Anterior cingulate cortex (tissue), 58 donors: ENCODE measurements at places on chromosomes 2 and 18.

GRCh38 chr18:23541349-23542093 lies 38.2 kb downstream of the RMC1 start:
- DNase-seq: no peak

- DNase-seq: no peak
Observed at GRCh38 chr2:9738535-9739496, 104.5 kb upstream of the TAF1B start.

DNA sequence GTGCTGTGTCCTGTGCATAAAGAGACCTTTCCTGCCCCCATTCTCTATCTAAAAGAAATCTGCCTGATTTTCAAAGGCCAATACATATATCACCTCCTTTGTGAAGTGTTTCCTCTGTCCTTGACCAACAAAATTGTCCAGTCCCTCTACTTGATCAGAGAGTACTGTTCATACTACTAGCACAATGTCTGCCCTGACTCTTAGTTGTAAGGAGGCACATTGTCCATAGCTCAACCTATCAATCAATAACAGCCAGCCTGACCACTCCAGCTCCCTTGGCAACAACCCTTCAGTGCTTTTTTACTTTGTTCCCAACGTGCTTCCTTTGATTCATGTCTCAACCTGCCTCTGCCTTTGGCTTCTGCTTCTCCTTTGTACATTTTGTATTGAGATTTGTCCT lies 398.9 kb downstream of the TRIB2 start:
- no peak for DNase-seq

DNA sequence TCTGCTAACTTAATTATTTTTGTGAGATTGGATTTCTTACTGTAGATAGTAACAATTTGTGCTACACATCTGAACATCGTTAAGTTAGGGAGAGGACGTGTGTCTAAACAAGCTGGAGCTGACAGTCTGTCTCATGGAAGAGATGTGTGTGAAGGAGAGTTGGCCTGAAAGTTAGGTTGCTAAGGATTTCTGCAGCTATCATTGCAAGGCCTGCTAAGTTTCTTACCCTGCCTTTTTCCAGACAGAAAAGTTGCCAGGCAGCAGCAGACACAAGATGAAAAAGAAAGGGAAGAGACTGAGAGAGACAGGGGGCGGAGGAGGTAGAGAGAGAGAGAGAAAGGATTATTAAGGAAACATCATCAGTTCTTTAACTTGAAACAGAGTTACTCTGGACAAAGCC lies 4.1 kb upstream of the LRP1B start:
- no peak for DNase-seq

GRCh38 chr2:170455617-170456426 lies 259.3 kb upstream of the SP5 start:
- DNase-seq: no peak

DNA sequence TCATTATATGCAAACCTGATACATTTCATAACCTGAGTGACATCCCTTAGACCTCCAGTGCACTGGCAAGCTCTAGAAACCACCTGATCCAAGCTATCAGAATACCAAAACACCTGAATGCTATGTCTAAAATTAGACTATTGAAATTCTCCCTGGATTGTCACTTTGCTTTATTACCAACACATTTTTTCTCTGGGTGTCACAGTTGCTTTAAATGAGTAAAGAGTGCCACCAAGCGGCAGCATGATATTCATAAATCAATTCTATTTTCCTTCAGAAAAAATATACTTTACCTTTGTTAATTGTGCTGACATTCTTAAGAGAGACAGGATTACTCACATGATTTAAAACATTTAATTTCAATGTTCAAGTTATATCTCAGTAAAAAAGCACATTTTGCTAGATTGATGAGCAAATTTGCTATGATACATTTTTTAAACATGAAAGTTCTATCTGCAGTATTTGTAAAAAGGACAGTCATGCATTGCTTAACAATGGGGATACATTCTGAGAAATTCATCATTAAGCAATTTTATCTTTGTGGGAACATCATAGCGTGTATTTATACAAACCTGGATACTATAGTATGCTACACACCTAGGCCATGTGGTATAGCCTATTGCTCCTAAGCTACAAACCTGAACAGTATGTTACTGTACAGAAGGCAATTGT lies 338.4 kb upstream of the SLC39A10 start:
- DNase-seq: no peak

DNA sequence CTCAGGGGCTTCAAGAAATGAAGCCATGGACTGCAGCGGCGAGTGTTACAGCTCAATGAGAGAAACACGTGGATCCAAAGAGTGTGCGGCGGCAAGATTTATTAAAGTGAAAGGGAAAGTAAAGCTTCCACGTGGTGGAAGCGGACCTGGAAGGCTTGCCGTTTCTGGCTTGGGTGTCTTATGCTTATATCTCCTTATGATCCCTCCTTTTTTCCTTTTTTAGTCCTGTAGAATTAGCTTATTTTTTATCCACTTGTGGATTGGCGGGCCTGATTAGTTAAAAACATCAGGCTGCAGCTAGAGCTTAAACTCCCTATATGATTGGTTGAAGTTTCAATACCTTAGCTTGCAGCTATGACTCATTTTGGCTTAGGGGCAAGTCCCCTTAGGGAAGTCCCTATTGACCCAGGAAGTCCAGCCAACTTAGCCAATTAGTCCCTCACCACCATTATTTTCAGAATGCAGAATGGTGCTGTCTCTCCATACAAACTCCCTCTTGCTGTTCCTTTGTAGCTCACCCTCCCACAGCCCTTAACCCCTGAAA lies 11.6 kb upstream of the HNMT start:
- no peak for DNase-seq

DNA sequence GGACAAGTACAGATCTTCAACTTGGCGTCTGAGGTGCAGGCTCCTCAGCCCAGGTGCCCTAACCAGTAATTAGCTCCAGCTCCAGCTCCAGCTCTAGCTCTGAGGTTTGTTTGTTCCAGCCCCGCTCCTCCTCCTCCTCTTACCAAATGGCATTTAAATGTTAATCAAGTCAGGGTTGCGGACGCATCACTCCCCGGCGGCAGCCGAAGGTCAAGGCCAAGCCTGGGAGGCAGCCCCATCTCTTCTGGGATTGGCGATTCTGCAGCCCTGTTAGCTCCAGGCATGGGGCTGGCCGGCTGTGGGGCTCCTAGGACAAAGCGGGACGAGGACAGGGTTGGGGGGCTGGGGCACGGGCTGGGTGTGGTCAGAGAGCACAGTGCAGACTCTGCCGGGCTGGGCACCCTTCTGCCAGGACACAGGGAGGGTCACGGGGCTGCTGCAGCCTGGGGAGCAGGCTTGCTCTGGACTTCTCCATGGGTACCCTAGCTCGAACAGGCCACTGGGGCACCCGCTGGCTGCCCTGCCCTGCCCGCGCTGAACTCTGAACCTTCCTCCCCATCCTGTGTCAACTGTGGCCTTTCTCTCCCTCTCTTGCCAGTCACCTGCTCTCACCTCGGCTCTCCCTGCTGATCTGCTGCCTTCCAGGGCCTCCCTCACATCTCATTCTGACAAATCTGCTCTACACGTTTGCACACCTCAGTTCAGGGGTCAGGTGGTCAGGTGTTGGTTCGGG lies 203.3 kb downstream of the CELF4 start:
- no peak for DNase-seq

- DNase-seq: no peak
Observed at GRCh38 chr2:148658807-148659722, 14.5 kb downstream of the EPC2 start.

- DNase-seq: no peak
Observed at GRCh38 chr2:118654945-118655344, 192.5 kb downstream of the EN1 start.

- DNase-seq: no peak
Observed at GRCh38 chr18:74388227-74388626, 68.9 kb downstream of the DIPK1C start.

DNA sequence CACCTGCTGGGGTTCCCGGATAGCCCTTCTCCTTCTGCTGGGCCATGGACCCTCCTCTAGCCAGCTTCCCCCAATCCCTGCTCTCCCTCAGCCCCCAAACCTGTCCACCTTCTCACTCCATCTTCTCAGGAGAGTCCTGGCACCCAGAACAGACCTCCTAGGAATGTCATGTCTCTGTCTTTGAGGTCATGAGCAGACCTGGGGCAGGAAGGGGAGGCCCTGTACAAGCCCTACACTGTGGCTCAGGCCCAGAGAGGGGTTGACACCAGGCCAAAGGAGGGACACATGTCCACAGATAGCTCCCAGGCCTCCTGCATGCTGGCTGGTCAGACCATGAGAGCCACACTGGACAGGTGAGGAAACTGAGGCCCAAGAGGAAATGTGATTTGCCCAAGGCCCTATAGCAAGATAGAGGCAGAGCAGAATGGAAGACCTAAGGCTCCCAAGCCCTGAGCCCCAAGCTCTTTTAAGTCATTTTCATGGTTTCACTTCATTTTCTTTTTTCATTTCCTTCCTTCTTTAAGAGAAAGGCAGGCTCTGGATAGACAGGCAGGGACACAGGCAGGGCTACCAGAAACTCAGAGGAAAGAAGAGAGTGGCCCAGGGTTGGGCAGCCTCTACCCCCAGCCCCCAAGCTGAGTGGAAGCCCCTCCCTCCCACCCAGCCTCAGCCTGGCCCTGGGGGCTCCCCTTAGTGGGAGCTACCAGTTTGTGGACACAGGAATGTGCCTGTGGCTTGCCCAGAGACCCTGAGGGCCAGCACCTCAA lies 159.7 kb downstream of the SMAD7 start:
- DNase-seq: no peak

- no peak for DNase-seq
Observed at GRCh38 chr2:146826388-146826787, 1018.4 kb upstream of the ACVR2A start.

DNA sequence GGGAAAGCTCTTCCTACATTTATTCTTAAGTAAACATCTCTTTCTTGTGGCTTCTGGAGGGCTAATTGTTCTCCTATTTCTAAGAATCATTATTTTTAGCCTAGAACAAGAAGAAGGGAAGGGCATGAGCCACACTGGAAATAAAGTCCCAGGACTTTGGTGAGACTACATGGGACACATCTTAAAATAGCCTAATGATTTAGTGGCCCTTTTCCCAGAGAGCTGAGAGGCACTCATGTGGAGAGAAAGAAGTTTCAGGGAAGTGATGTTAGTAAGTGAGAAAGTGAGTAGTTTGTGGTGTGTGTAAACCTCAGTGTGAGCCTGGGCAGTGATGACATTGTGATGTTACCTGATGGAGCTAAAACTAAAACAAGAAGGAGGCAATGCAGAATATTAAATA lies 14.6 kb downstream of the ITGA4 start:
- DNase-seq: no peak

- no peak for DNase-seq
Observed at GRCh38 chr2:70720124-70720523, 47.9 kb downstream of the ADD2 start.

GRCh38 chr2:123791684-123792083 lies 233.4 kb upstream of the CNTNAP5 start:
- DNase-seq: no peak

DNA sequence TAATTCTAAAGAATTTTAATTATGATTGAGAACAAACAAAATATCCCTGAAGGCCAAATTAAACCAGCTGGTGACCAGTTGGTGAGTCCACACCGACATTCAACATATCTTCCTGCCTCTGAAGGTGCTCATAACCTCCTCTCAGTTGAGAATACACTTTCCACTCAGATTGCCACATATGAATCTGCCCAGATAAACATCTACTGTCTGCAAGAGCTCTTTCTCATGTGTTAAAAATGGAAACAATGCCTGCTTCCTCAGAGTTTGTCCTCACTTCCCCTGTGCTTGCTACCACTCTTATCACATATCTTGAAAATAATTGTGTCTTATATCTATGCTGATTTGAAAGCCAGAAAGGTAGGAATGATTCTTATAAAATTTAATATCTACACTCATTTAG lies 177.7 kb upstream of the GULP1 start:
- DNase-seq: no peak

DNA sequence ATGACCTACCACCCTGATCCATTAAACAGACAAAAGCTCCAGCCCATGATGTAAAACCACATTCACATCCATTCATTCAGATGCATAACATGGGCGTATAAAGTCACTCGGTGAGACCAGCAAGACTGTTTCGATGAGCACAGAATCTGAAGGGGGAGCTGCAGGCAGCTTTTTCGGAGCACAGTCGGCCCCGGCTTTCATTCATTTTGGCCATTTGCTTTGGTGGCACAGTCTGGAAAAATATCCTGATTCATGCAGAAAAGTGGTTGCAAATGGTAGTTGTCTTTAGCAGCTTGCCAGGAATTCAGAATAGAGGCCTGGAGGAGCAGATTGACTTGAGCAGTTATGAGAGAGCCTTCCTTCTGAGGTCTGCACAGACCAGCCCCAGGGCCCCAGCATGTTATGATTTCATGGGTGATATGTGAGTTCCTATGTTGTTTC lies 11.2 kb downstream of the ARID5A start:
- no peak for DNase-seq

DNA sequence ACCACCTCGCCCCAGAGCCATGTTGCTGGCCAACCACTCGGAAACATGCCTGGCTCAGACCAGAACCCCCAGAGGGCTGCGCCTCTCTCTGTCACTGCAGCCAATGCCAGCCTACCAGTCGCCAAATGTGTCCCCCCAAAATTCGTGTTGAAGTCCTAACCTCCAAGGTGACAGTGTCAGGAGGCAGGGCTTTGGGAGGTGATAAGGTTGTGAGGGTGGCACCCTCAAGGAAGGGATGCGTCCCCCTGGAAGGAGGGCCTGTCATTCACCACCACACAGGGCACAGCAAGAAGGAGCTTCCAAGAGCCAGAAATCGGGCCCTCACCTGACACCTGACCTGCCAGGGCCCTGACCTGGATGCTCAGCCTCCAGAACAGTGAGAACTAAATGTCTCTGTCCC lies 291.9 kb upstream of the SALL3 start:
- DNase-seq: no peak

DNA sequence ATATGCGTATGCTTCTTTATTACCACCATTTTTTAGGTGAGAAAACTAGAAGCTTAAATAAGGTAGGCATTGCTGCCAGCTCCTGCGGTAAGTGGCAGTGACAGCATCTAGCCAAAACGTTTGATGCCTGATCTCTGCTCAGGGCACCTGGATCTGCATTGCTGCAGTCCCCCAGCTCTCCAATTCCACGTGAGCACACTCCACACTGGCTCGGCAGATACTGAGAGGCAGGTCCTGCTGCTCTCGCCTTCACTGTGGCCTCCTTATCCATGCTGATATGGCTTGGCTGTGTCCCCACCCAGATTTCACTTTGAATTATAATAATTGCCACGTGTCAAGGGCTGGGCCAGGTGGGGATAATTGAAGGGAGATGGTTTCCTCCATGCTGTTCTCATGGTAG lies 160.9 kb downstream of the CTIF start:
- no peak for DNase-seq

GRCh38 chr18:79903787-79904356 lies 47.6 kb downstream of the SLC66A2 start:
- DNase-seq: no peak

DNA sequence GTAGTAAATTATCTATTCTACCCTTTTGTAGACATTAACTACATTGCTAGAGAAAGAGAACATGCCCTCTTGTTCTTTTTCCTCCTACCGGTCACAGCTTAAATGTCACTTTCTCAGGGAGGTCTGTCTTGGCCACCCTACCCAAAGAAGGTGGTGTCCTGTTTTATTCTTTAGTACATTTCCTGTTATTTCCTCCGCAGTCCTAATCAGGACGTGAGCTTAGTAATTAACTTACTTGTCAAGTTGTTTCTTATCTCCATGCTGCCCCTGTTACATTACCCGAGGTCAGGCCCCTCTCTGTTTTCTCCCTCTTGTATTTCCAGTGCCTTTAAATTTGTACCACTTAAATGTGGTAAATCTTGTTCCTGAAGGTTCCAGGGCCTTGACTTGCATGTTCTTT lies 73.7 kb upstream of the RMDN2 start:
- DNase-seq: no peak
